ENCODE measurements at places on chromosomes 1 and 21.

DNA sequence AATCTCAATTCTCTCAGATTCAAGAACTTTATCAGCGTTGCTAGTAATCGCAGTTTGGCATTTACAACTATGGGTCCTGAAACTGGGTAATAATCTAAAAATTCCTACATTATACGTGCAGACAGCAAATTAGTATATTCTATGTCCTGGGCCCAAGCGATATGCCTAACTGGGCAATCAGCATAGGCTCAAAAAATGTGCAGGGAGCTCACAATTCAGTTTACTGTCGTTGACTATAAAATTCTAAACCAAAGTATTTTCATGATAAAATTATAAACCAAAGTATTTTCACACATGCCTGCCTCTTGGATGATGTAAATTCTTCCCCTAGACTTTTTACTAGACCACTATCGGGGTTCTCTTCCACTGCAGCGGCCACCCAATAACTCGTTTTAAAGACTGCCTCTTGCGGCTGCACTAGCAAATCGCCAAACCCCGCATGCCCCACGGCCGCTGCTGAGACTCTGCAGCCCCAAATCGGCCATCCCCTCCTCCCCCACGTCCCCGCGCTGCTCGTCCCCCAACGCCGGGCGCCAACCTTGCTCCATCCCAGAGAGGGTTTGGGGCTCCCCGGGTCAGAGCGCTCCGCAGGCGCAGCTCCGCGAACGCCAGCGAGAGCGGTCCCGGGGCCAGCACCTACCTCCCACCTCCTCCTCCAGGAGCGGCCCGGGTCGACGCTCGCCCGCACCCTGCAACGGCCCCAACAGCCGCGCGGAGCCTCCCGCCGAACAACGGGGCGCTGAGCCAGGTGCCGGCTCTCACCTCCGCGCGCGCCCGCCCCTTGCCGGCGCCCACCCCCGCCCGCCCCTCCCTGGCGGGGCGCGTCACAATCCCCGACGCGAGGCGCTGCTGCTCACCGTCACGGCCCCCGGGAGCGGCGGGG, 506 bp downstream of the SSX2IP start:
- no peak for DNase-seq

DNA sequence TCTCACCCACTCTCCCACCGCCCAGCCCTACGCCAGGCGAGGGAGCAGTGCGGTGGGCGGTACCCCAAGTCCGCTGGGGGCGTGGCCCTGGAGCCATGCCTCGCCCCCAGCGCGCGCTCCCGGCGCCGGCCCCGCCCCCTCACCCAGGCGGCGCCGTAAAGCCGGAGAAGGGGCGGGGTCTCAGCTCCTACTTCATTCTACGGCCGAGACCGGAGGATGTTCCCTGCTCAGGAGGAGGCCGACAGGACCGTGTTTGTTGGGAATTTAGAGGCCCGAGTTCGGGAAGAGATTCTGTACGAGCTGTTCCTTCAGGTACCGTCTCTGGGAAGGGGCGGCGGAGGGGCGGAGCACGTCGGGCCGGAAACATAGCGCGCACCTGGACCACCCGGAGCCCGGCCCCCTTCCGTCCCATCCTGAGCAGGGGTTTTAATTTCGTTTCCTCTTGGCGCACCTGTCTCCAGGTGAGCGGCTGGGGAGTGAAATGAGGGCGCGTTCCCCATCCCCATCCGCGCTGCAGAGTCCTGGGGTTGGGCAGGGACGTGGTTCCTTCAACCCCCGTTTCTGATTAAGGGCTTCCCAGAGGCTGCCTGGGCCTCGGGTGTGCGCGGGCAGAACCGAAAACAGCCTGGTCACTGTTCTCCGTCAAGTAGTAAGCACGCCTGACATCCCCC, at the start of gene RBM11:
Gene RBM11, plus strand, starts transcription at position 187 of the 671 bp plus-strand sequence. Its CDS starts 30 bp downstream, at position 217.
- DNase-seq, result no peak

GRCh38 chr21:32949701-32950100, 76.0 kb upstream of the OLIG2 start:
- DNase-seq, result no peak

GRCh38 chr1:201254625-201255478, 28.5 kb upstream of the PKP1 start:
- DNase-seq, result no peak

- no peak for DNase-seq
Measured at GRCh38 chr1:178241057-178241456, 147.2 kb downstream of the RASAL2 start.

GRCh38 chr1:9395018-9395417, 102.3 kb downstream of the SPSB1 start:
- DNase-seq, result no peak

DNA sequence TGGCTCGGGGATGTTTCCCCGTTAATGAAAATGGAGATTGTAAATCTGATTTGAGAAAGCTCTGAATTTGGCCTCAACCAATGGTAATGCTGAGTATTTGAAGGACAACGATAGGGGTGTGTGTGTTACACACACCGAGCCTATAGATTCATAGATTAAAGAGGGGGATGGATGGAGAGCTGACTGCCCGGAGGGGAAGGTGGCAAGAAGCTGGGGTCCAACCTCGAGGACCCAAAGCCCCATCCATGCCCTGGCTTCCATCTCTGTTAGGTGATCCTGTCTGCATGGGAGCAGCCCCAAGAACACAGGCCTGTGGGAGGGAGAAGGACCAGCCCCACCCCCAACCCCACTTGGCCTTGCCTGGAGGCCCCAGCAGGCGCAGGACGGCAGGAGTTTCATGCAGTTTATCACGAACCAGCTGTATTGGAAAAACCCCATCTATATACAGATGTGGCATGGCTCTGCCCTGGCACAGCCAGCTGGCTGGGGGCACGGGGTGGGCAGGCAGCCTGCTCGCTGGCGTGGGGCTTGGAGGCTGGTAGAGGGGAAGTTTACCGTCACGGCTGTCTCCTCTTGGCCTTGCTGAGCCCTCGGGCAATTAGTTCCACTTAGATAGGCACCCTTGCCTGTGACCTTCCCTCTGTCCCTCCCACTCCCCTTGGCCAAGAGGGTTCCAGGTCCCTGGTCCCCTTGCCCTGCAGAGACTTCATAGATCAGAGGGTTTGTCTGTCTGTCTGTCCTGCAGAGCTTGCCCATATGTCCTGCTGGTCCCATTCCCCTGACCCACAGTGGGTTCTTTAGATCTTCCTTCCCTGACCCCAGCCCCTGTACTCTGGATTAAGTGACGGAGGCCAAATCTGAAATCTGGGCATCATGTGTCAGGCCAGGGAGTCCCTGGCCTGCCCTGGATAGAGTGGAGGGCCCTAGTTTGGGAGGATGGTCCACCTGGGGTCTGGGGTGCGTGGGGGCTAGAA, 3.0 kb downstream of the HSPB7 start:
- no peak for DNase-seq

DNA sequence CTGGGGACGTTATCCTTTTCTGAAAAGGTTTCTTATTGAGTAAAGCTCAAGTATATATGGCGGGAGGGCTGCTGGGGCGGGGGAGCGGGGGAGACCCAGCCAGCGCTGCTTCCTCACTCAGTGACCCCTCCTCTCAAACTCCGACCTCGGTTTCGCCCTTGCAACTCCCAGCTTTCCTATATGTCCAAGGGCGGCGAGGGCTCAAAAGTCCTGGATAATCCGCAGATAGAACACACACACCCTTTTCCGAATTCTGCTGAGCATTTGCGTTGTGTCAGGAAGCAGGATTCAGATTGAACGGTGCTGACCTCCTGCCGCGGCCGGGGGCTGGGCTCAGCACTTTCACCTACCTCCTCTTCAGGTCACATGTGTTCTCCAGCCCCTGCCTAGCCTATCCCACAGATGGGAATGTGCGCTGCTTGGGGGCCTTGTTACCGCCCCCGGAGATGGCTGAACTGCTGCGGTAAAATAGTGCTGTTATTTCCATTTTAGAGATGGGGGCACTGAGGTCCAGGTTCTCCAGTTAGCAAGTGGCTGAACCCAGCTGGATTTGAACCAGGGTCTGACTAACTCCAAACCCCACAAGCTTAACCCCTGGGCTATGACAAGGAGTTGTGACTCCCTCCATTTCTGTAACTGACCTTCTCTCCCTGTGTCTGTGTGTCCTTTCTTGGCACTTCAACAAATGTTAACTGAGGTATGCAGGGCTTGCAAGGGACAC, 795 bp upstream of the AHDC1 start:
- no peak for DNase-seq

GRCh38 chr1:178646821-178647220, 78.2 kb upstream of the RALGPS2 start:
- DNase-seq, result no peak

- no peak for DNase-seq
Measured at GRCh38 chr1:220044678-220045355, 1.5 kb downstream of the EPRS1 start.

DNA sequence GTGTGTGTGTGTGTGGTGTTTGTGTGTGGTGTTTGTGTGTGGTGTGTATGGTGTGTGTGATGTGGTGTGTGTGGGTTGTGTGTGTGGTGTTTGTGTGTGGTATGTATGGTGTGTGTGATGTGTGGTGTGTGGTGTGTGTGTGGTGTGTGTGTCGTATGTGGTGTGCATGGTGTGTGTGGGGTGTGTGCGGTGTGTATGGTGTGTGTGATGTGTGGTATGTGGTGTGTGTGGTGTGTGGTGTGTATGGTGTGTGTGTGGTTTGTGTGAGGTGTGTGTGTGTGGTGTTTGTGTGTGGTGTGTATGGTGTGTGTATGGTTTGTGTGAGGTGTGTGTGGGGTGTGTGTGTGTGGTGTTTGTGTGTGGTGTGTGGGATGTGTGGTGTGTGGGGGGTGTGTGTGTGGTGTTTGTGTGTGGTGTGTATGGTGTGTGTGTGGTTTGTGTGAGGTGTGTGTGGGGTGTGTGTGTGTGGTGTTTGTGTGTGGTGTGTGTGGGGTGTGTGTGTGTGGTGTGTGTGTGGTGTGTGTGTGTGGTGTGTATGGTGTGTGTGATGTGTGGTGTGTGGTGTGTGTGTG, 106.2 kb upstream of the ADAR start:
- no peak for DNase-seq

GRCh38 chr21:25466470-25466869, 140.8 kb downstream of the MRPL39 start:
- no peak for DNase-seq
